ENCODE measurements at places on chromosomes 4 and X. TPM values are rescaled to one million over a fixed set of nuclear protein-coding genes. Genes with fewer than 3 reads are reported as not detected.

The GLOD5 gene
- total RNA-seq: not detected

The MAP7D2 gene
- total RNA-seq: under 0.01 TPM

The ARHGAP36 gene
- total RNA-seq: not detected

The CNKSR2 gene
- total RNA-seq: 2.4 TPM

The SPIN2A gene
- 0.23 TPM for total RNA-seq

All from smooth muscle cell of the umbilical artery (primary cell).